ENCODE measurements at places on chromosomes 2 and 18.

DNA sequence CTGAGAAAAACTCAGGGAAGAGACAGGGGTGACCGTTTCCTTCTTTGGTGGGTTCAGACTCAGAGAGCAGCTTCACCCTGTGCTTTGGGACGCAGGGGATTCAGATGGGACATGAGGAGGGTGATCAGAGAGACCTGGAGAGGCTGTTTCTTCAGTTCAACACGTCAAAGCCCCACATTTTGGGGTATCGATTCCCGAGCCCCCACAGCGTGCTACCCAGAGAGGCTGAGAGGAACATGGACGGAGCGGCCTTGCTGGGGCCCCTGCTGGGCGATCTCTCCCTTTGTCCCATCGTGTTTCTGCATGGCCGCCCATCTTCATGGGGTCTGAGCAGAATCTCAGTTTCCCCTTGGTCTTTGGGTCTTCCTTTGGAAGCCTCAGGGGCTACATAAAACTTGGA lies 38.2 kb upstream of the PXDN start:
- DNase-seq: no peak

DNA sequence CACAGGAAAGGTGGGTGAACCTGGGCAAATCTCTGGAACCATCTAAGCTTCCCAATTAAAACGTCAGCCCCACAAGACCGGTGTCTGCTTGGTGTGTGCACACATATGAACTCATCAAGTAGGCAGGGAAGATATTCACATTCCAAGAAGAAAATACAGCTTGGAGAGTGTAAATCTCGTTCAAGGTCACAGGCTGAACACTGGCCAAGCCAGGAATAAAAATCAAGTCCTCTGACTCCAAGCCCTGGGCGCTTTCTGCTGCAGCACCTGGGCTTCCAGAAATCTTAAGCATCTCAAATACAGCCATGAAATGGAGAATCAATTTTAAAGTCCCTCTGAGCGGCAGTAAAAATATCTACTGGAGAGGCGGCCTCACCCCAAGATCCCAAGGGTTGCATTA lies 150.9 kb downstream of the TWIST2 start:
- no peak for DNase-seq

DNA sequence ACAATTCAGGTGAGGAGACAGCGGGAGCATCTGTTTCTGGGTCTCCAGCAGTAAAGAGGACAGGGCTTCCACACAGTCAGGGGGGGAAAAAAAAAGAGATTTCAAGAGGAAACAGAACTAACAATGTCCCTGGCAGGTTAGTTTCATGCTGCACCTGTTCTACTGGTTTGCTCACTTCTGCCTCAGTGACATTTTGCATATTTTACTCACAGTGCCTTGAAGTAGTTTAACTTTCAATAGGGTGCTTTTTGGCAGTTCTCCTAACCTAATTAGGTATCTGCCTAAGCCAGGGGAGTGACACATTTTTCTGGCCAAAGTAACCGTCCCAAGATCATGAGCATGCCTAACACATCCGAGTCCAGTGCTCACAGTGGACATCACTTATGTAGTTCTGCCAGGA lies 109.0 kb upstream of the ALK start:
- no peak for DNase-seq

GRCh38 chr2:144693179-144693578 lies 173.3 kb upstream of the ZEB2 start:
- no peak for DNase-seq

DNA sequence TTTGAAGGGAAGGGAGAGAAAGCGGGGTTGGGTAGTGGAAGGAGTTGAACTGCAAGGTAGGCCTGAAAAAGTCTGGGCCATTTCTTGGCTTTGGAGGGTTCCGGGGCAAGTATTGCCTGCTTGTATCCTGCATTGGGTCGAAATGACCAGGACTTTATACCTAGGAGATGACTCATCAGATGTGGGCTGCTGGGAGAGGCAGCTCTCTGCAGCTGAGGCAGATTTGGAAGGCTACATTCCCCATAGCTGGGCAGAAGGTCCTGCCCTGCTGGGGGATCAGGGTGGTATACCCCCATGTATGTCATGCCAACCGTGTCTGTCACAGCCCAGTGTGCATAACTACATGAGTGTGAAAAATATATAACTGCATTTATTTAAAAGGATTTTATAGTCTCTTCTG lies 171.8 kb upstream of the SPRED2 start:
- no peak for DNase-seq

DNA sequence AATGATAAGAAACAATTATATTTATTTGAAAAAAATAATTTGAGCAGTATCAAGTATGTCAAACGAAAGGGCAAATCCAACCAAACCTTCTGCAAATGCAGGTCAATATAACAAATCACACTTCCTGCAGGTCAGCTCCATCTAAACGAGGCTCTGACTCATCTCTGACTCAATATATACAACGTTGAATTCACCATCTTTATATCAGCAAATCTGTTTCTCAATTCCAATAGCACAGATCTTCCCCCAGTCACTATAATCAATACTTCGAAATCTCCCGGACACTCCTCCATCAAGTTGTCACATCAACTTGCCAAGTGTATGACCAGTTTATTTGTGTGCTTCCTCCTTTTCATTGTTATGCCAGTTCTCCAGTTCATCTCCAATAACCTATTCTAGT lies 388.9 kb downstream of the ZEB2 start:
- no peak for DNase-seq

GRCh38 chr2:98946855-98947254 lies 10.8 kb upstream of the CRACDL start:
- DNase-seq: no peak

- no peak for DNase-seq
Measured at GRCh38 chr2:48114256-48114655, 208.0 kb upstream of the FBXO11 start.

GRCh38 chr2:80748592-80748991 lies 444.0 kb upstream of the LRRTM1 start:
- no peak for DNase-seq

GRCh38 chr2:201180010-201180409 lies 2.9 kb upstream of the CASP10 start:
- DNase-seq: no peak

DNA sequence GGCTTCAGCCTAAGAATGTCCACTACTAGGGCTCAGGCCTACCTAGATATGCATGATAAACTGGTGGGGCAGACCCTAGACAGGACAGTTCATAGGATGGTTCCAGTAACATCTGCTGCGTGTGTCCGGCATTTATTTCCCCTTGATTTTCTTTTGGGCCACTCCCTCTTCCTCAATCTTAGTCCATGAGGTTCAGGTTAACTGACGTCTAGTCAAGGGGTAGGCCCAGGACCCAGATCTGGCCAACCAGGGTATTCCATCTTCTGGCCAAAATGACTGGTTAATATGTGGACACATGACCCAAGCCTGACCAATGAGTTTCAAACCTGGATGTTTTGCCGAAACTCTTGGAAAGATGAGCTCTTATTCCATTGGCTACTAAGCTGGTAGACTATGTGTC lies 15.2 kb downstream of the TMEM247 start:
- no peak for DNase-seq

DNA sequence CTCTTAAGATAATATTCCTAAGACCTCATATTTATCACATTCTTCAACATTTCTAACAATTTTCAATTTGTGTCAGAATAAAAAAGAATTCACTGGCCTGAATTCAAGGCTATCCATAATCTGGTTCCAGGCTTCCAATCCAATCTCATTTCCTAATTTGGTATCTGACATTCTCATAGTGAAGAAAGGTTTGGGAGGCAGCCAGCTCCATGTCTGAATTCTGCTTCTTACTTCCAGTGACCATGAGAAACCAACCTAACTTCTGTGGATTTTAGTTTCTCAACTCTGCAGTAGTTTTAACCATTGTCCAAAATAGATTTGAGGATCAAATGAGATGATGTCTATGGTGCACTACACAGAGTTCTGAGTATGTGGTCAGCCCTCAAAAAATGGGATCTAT lies 439.1 kb upstream of the GCFC2 start:
- no peak for DNase-seq

DNA sequence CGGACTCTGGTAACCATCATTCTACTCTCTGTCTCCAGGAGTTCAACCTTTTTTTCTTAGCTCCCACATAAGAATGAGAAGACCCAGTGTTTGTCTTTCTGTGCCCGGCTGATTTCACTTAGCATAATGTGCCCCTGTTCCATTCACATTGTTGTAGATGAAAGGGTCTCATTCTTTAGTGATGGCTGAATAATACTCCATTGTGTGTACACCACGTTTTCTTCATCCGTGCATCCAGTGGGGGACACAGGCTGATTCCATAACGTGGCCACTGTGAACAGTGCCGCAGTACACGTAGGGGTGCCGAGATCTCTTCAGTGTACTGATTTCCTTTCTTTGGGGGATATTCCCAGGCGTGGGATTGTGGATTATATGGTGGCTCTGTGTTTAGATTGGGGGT lies 72.3 kb upstream of the NFATC1 start:
- DNase-seq: no peak

GRCh38 chr2:10101491-10101890 lies 21.0 kb upstream of the RRM2 start:
- DNase-seq: no peak

DNA sequence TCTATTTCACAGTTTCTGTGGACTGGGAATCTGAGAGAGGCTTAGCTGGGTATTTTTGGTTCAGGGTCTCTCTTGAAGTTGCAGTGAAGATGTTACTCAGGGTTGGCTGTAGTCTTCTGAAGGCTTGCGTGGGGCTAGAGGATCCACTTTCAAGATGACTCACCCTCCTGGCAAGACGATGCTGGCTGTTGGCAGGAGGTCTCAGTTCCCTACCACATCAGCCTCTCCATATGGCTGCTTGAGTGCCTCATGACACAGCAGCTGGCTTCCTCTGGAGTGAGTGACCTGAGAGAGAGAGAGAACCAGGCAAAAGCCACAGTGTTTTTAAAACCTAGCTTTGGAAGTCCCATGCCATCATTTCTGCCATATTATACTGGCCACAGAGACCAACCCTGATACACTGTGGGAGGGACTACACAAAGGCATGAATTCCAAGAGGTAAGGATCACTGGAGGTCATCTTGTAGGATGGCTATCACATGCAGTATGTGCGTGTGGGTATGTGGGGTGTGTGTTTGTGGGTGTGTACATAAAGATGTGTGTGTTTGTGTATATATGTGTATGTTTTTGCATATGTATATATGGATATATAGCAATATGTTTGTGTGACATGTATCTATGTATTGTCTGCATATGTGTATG lies 25.1 kb downstream of the DNPEP start:
- peak; percentile 86 for DNase-seq

- peak; percentile 98 for DNase-seq
Measured at GRCh38 chr2:38174646-38175423, 98.9 kb upstream of the CYP1B1 start.

DNA sequence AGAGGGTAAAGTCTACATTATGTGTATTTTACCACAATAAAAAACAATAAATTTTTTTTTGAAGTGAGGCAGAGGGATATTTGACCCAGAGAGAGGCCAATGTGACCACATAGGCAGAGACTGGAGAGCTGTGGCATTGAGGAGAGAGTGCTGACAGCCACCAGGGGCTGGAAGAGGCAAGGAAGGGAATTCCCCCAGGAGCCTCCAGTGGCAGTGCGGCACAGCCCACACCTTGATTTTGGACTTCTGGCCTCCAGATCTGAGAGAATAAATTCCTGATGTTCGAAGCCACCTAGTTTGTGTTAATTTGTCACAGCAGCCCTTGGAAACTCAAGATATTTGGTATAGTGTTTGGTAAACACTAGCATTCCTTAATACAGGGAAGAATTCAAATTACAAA lies 22.7 kb downstream of the ANKRD29 start:
- no peak for DNase-seq

DNA sequence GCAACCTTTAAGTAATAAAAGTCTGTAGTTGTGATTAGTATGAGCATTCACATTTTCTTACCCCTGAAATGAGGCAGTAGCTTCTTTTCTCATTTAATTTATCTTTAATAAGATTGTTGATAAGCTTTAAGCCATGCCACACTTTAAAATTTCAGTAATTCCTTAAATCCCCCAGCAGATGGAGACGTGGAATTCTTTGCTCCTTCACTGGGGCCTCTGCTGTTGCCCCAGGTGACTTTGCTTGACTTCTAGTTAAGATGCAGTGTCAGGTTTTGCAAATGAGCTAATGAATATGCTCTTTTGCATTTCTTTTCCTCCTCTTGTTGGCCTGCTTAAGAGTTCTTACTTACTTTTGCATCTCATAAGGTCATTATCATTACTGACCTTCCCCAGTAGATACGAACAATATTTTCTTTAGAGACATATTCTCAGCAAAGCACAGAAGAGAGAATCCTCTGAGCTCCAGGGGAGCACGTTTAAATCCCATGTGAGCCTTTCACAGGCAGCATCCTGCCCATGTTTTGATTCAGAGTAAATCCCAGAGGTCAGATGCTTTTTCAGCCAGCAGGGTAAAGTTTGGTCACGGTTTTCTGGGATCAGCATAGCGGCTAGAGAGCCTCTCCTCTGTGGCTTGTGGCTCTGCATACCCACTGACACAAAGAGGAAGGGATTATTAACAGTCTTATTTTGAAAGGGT lies 222.9 kb downstream of the PTPRM start:
- DNase-seq: peak; percentile 29

DNA sequence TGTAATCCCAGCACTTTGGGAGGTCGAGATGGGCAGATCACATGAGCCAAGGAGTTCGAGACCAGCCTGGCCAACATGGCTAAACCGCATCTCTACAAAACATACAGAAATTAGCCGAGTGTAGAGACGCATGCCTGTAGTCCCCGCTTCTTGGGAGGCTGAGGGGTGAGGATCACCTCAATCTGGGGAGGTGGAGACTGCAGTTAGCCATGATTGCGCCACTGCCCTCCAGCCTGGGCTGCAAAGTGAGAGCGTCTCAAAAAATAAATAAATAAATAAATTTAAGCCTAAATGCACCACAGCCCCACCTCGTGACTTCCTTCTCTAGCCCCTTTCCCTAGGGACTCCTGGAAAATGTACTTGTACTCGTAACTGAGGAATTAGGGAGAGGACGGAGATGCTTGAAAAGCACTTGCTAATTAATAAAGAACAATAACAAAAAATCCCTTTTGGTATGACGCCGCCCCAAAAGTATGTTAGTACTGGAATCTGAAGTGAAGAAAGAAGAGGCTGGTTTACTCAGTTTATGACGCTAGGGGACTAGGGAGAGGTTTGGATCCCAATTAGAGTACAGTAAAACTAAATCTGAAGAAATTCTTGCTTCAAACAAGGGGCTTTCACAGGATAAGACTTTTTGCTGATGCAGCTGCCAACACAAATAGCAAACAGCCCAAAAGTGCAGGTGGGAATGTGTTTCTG lies 887 bp upstream of the ZNF396 start:
- DNase-seq: no peak

- no peak for DNase-seq
Measured at GRCh38 chr2:103289105-103289725, 527.4 kb downstream of the TMEM182 start.

- no peak for DNase-seq
Measured at GRCh38 chr2:239309398-239310245, 91.2 kb downstream of the HDAC4 start.
